Placental pericyte (primary cell): ENCODE measurements at places on chromosomes 12 and 14. TPM values are rescaled to one million over a fixed set of nuclear protein-coding genes. Genes with fewer than 3 reads are reported as not detected.

Gene KIF5A
- under 0.01 and 0.14 TPM in 2 replicates for total RNA-seq

Gene TROAP
- total RNA-seq: 0.44 and 23.9 TPM in 2 replicates

Gene RNU4-1
- total RNA-seq: under 0.01 TPM in 2 replicates

Gene OTUB2
- 0.66 and 0.86 TPM in 2 replicates for total RNA-seq

Gene NANOG
- under 0.01 and 0.14 TPM in 2 replicates for total RNA-seq

Gene GUCY2C
- not detected in 2 replicates for total RNA-seq

Gene ESPL1
- total RNA-seq: 0.66 and 19.0 TPM in 2 replicates

Gene ADAMTS20
- not detected in 2 replicates for total RNA-seq

Gene SLC38A4
- 3.1 and 14.7 TPM in 2 replicates for total RNA-seq

Gene TMEM233
- not detected in 2 replicates for total RNA-seq

Gene OR6C2
- total RNA-seq: not detected in 2 replicates

Gene HCAR1
- total RNA-seq: 0.66 and 0.72 TPM in 2 replicates

Gene RHOJ
- total RNA-seq: 1.5 and 2.4 TPM in 2 replicates

Gene NGB
- total RNA-seq: not detected in 2 replicates

Gene NTN4
- total RNA-seq: 5.5 and 16.3 TPM in 2 replicates

Gene WNT1
- not detected in 2 replicates for total RNA-seq

Gene AMN
- 0.22 TPM in 1 of 2 replicates, not detected in the other for total RNA-seq

Gene LAG3
- total RNA-seq: 0.22 and 0.29 TPM in 2 replicates

Gene GPRC5D
- not detected in 2 replicates for total RNA-seq

Gene KLRC2
- not detected in 2 replicates for total RNA-seq
